Central memory CD8-positive, alpha-beta T cell (primary cell): ENCODE measurements at places on chromosomes 6 and 20.

DNA sequence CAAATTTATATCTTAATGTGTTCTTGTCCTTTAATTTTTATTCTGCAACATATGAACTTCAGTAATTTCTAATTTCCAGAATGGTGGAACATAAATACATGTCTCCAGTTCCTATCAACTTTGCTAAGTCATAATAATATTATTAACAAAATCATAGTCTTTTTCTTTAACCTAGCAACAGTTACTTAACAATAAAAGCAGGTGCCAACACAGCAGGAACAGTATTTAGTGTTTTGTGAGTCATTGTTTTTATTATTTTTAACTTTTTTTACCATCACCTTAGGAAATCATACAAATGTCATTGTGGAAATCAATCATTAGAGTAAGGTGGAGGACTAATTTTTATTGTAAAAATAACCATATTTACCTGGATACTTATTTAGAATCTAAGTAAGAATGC is 133.5 kb downstream of the PLCB1 start:
- H3K4me1 ChIP-seq, result peaks cover under 1% of the 10 kb centered on the region
- no peaks in the 10 kb centered on the region for H3K36me3 ChIP-seq
- H3K4me3 ChIP-seq, result no peak overlapping the region
- no peaks in the 10 kb centered on the region for H3K27me3 ChIP-seq

DNA sequence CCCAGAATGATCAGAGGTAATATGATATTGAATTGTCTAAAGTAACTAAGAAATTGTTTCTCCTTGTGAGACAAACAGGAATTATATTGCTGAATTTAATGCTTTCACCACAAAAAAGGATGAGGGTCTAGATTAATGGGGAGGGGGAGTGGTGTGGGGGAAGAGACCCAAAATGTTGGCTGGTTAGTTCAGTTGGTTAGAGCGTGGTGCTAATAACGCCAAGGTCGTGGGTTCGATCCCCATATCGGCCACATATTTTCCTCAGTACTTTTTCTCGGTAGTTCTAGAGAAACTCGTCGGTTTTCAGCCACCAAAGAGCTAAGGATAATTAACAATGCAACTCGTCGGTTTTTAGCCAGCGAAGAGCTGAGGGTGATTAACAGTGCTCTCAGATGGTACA is 26.3 kb downstream of the PRSS16 start:
- no peaks in the 10 kb centered on the region for H3K4me1 ChIP-seq
- peaks cover 2% of the 10 kb centered on the region for H3K36me3 ChIP-seq
- H3K4me3 ChIP-seq, result no peak overlapping the region
- no peak for DNase-seq
- peaks cover 73% of the 10 kb centered on the region for H3K27me3 ChIP-seq

DNA sequence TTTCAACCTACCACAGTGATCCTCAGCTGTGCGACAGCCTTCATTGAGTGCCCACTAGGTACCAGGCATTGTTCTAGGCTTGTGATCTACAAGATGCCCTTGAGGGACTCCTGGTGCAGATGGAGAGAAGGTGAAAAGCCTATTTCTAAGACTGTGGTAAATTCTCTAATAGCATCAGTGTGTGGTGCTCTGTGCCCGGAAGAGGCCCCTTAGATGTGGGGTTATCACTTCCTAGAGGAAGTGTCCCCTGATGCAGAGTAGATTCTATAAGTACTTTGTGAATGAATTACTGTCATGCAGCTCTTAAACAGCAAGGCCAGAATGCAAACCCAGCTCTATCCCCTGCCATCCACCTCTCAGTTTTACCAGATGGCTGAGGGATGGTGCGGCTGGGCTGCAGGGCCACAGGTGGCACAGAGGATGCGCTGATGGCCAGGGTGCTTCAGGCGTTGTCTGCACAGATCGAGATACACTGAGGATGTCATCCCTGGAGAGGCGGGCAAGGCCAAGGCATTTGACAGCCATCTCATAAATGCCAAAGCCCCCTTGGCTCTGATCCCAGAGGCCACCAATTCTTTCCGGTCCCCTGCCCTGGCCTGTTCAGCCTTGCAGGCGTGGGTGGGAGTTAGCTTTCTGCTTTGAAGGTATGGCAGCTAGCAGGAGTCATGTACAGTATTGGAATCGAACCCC is 96.7 kb downstream of the TOX2 start:
- H3K4me3 ChIP-seq, result no peak overlapping the region
- no peak overlapping the region for H3K27ac ChIP-seq
- H3K27me3 ChIP-seq, result peaks cover 8% of the 10 kb centered on the region
- DNase-seq, result peak; percentile 14

DNA sequence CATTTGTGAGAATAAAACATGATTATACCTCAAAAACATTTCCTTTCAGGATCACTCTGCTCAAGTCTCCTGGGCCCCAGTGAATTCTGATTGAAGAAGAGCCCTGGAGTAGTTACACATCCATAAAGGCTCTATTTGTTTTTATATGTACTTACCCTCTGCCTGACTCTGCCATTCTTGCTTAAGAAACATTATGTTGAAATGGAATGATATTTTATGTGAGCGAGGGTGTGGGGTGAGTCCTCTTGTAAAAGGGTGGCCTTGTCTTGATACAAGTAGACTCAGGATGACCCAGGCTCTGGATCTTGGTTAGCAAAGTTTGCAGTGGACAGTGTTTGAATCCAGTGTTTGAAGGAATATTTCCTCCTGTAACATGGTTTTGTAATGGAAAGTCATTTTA is 215.4 kb upstream of the PREP start:
- H3K36me3 ChIP-seq, result peaks cover 2% of the 10 kb centered on the region
- H3K27me3 ChIP-seq, result no peaks in the 10 kb centered on the region
- peaks cover 5% of the 10 kb centered on the region for H3K4me1 ChIP-seq
- no peak overlapping the region for H3K27ac ChIP-seq

- H3K4me1 ChIP-seq, result no peaks in the 10 kb centered on the region
- H3K27me3 ChIP-seq, result peaks cover 20% of the 10 kb centered on the region
- H3K27ac ChIP-seq, result no peak overlapping the region
- H3K36me3 ChIP-seq, result no peaks in the 10 kb centered on the region
- H3K4me3 ChIP-seq, result no peak overlapping the region
- DNase-seq, result no peak
Measured at GRCh38 chr6:37251211-37251780, 6.3 kb upstream of the TBC1D22B start.

DNA sequence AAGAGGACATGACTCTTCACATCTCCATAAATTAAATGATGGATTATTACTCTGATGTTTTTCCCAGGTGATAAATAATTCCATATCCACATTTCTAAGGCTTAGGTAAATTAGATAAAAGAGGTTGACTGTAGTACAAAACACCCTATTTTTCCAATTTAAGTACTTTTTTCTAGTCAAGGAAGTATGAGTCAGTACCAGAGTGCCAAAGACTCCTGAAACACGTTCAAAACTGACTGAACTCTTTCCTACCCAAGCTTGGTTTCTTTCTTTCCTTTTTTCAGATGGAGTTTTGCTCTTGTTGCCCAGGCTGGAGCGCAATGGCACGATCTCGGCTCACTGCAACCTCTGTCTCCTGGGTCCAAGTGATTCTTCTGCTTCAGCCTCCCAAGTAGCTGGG is 85.0 kb downstream of the DOK5 start:
- H3K36me3 ChIP-seq, result no peaks in the 10 kb centered on the region
- no peak overlapping the region for H3K27ac ChIP-seq
- peaks cover 23% of the 10 kb centered on the region for H3K27me3 ChIP-seq
- no peak for DNase-seq

DNA sequence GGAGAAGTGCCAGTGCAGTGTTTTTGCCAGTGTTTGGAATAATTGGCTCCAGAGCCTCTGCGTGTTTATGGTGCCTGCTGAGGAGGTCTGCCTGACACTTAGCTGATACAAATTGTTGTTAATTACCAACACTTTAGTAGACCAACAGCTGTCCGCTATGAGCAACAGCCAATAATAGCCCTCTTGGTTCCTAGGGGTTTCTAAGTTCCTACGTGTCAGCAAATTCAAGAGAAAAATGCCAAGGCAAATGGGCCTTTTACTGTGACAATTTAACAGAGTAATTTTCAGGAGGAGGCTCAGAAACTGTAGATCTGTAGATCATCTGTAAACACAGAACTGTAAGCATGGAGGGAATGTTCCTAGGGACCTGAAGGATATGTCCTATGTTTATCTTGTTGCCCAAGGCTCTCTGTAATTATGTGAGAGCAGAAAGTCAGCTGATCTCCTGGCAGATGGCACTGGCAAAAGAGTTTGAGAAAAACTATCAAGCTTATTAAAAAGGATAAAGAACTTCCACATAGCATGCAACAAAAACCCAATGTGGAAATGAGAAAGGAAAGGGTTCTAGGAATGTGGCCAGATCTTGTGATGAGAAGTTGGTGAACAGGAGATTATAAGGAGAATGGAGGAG is 157.7 kb downstream of the GJA1 start:
- H3K4me3 ChIP-seq, result no peak overlapping the region
- no peak overlapping the region for H3K27ac ChIP-seq
- DNase-seq, result no peak
- no peaks in the 10 kb centered on the region for H3K36me3 ChIP-seq
- H3K27me3 ChIP-seq, result no peaks in the 10 kb centered on the region

DNA sequence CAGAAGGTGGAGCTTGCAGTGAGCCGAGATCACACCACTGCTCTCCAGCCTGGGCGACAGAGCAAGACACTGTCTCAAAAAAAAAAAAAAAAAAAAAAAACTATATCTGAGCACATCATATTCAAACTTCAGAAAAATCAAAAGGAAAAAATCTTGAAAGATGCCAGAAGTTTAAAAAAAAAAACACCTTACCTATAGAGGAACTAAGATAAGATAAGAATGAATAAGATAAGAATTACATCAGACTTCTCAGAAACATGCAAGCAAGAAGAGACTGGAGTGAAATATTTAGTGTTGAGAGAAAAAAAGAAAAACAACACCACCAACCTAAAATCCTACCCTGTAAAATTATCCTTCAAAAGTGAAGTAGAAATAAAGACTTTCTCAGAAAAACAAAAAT is 116.8 kb upstream of the ARID1B start:
- H3K36me3 ChIP-seq, result no peaks in the 10 kb centered on the region
- no peak for DNase-seq
- H3K4me1 ChIP-seq, result no peaks in the 10 kb centered on the region

DNA sequence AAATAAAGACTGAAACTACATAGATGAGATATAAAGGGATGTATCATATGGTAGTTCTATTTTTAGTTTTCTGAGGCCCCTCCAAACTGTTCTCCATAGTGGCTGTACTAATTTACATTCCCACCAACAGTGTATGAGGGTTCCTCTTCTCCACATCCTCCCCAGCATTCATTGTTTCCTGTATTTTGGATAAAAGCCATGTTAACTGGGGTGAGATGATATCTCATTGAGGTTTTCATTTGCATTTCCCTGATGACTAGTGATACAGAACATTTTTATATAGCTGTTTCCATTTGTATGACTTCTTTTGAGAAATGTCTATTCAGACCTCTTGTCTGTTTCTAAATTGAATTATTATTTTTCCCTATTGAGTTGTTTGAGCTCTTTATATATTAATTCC is 229.3 kb downstream of the RFPL4B start:
- H3K27ac ChIP-seq, result no peak overlapping the region
- H3K4me1 ChIP-seq, result no peaks in the 10 kb centered on the region
- no peaks in the 10 kb centered on the region for H3K36me3 ChIP-seq
- H3K27me3 ChIP-seq, result no peaks in the 10 kb centered on the region
- H3K4me3 ChIP-seq, result no peak overlapping the region

DNA sequence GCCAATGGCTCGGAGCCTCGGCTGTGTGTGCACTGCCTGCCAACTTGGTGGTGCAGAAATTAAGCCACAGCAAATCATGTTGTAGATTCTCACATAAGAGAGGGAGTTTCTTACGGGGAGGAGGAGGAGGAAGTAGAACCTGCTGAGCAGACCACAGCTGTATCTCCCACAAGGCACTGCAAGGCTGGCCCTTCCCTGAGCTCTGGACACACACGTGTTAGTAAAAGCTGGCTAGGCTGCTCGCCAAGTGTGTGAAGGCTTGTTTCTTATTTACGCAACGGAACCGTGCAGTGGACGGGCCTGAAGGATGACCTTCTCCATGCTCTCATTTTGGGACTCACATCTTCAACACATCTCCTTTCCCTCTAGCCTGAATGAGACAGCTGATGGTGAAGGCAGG is 15.7 kb upstream of the QKI start:
- no peaks in the 10 kb centered on the region for H3K4me1 ChIP-seq
- no peaks in the 10 kb centered on the region for H3K36me3 ChIP-seq
- peaks cover 65% of the 10 kb centered on the region for H3K27me3 ChIP-seq
- H3K27ac ChIP-seq, result no peak overlapping the region
- no peak overlapping the region for H3K4me3 ChIP-seq
- DNase-seq, result peak; percentile 2

GRCh38 chr6:30544666-30545272 is 11.5 kb downstream of the GNL1 start:
- H3K4me1 ChIP-seq, result peaks cover 33% of the 10 kb centered on the region
- peak overlapping the region; percentile 87 for H3K27ac ChIP-seq
- no peaks in the 10 kb centered on the region for H3K27me3 ChIP-seq
- DNase-seq, result no peak
- H3K4me3 ChIP-seq, result peak overlapping the region; percentile 46

GRCh38 chr6:153564803-153565202 is 433.7 kb upstream of the RGS17 start:
- no peaks in the 10 kb centered on the region for H3K36me3 ChIP-seq
- no peak overlapping the region for H3K4me3 ChIP-seq
- no peak overlapping the region for H3K27ac ChIP-seq
- H3K27me3 ChIP-seq, result no peaks in the 10 kb centered on the region

GRCh38 chr20:642398-643174 is 10.4 kb downstream of the SRXN1 start:
- peaks cover 11% of the 10 kb centered on the region for H3K36me3 ChIP-seq
- no peak overlapping the region for H3K27ac ChIP-seq
- no peak for DNase-seq
- H3K27me3 ChIP-seq, result peaks cover 12% of the 10 kb centered on the region
- H3K4me3 ChIP-seq, result no peak overlapping the region
- no peaks in the 10 kb centered on the region for H3K4me1 ChIP-seq

DNA sequence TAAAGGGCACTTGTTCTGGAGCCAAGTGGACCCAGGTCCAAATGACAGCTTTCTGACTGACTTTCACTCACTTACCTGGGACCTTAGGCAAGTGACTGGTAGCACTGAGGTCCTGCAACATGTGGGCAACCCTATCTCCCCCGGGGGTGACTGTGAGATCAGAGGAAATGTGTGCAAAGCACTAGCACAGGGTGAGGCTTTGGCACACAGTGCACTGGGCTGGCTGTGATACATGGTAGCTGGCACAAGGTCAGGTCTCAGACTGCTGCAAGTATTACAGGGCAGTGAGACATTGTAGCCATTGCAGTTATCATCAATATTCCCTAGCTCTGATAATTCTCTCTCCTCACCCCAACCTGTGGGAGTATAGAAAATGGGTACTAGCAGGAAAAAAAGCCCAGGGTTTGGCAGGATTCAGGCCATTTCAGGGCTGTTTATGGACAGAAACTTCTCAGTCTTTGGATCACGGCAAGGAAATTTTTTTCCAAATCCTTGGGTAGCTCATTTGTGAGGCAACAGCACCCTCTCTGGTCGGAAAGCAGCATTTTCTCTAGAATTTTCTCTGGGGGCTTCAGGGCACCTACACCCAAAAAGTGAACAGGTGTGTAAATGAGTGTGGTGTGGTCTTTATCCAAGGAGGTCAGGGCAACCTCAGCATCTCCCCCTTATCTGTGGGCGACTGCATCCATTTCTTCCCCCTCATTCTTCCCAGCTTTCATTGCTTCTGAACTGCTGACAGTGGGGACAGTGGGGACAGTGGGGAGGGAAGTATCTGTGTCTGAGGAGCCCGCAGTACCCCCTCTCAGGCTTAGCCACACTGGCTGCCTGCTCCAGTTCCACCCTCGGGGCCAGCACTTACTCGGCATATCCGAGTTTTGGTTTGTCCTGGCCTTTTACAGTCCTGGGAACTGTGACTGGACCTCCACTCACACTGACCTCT is 148.7 kb upstream of the PHACTR3 start:
- no peaks in the 10 kb centered on the region for H3K36me3 ChIP-seq
- H3K27ac ChIP-seq, result no peak overlapping the region
- H3K4me3 ChIP-seq, result no peak overlapping the region
- DNase-seq, result no peak
